ENCODE measurements at places on chromosomes 16 and 17. TPM values are rescaled to one million over a fixed set of nuclear protein-coding genes. Genes with fewer than 3 reads are reported as not detected.
A peak's percentile ranks its signal among the peaks of the same experiment; 100 is the strongest.

- DNase-seq = no peak
These were observed 1.5 kb upstream of the OSGIN1 start for GRCh38 chr16:83951544-83951943.

DNA sequence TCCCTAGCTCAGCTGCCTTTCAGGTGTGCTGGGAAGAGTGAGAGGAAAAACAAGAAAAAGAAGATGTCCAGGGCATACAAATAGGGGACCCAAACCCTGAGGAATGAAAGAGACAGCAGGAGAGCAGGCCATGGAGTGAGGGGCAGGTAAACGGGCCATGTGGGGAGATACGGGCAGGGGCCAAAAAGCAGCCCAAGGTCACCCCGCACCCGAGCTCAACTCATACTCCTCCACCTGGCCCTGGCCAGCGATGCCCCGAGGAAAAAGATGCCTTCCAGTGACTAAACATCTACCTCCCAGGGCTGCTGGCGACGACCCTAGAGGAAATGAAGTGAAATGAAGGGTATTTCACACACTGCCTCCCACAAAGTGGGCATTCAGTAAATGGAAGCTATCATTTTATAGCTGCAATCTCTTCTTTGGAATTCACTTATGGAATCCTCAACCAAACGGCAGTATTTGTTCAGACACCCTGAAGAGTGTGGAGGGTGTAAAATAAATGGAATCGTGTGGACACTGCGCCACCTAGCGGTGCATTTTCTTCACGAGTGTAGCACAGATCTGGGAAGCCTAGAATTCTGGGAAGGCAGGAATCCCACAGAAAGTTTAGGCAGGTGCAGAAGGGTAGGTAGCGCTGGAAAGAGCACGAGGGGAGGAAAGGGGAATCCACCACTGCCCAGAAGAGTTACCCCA lies 14.9 kb downstream of the ELAC2 start:
- peak; percentile 26 for DNase-seq

- DNase-seq = no peak
These were observed 124.9 kb downstream of the SOCS1 start for GRCh38 chr16:11130978-11131665.

GRCh38 chr16:2717383-2718263 lies 2.4 kb downstream of the PRSS27 start:
- no peak for DNase-seq

GRCh38 chr17:19541445-19541844 lies 7.8 kb downstream of the SLC47A1 start:
- DNase-seq = no peak

The CAVIN1 gene
- 1.7 TPM for total RNA-seq

- no peak for DNase-seq
These were observed 139.3 kb downstream of the CDH11 start for GRCh38 chr16:64982581-64982980.

DNA sequence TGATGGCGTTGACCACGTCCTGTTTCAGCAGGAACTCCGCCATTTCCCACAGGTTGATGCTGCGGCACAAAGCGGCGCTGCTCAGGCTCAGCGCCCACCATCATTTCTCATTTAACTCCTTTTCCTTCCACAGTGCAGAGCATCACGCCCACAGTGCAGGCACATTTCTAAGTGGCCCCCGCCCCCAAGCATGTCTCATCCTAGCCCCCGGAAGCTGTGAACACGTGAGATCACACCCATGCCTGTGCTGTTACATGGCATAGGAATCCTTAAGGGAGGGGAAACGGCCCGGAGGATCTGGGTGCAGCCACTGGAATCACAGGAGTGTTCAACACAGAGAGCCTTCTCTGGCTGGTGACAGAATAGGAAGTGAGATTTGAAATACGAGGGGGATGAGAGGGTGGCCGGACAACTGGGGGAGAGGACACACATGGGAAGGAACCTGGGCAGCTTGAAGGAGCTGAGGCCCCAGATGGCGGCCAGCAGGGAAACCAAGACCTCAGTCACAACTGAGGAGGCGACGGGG lies 4.7 kb downstream of the NAGPA start:
- no peak for DNase-seq

DNA sequence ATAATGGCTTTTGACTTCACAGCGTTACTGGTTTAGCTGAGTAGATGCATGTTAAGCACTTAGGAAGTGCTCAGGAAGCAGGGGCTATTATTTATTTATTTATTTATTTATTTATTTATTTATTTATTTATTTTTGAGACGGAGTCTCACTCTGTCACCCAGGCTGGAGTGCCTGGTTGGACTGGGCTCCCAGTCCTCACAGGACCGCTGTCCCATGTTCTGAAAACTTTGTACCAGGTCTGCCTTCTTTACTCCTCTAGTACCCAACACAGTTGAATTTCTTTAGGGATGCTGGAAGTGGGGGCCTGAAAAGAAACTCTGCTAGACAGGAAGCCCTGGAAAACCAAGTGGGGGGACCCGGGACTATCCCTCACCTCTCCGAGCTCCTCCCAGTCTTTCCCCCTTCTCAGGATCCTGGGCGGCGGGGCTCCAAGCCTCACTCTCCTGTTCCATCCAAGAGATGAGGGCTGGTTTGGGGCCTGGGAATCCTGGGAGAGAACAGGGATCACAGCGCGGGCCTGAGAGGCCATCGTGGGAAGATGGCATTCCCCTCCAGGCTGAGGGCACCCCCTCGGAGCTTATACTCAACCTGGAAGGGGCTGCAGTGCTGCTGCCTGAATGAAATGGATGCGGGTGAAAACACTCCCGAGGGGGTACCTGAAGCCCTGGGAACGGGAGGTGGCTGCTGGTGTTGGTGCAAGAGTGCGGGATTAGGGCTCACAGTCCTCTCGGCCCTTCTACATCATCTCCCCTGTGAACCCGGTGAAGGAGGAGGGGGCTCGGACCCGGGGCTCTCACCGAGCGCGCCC lies 674 bp downstream of the ZNF688 start:
- DNase-seq = no peak

- DNase-seq = no peak
These were observed 22.9 kb downstream of the DHRS7C start for GRCh38 chr17:9768381-9768934.
